H4 (cell line): ENCODE measurements at places on chromosomes 12 and 14. TPM values are rescaled to one million over a fixed set of nuclear protein-coding genes. Genes with fewer than 3 reads are reported as not detected.
A peak's percentile ranks its signal among the peaks of the same experiment; 100 is the strongest.

The TMCC3 gene
- total RNA-seq, result 0.43 and 0.84 TPM in 2 replicates

The CLEC4D gene
- total RNA-seq, result not detected in 2 replicates

The SYNDIG1L gene
- total RNA-seq, result not detected in 2 replicates

The ANGEL1 gene
- total RNA-seq, result 7.7 and 9.3 TPM in 2 replicates

The TMEM119 gene
- 1.4 and 1.9 TPM in 2 replicates for total RNA-seq

The PRPH gene
- 0.10 TPM in 1 of 2 replicates, not detected in the other for total RNA-seq

DNA sequence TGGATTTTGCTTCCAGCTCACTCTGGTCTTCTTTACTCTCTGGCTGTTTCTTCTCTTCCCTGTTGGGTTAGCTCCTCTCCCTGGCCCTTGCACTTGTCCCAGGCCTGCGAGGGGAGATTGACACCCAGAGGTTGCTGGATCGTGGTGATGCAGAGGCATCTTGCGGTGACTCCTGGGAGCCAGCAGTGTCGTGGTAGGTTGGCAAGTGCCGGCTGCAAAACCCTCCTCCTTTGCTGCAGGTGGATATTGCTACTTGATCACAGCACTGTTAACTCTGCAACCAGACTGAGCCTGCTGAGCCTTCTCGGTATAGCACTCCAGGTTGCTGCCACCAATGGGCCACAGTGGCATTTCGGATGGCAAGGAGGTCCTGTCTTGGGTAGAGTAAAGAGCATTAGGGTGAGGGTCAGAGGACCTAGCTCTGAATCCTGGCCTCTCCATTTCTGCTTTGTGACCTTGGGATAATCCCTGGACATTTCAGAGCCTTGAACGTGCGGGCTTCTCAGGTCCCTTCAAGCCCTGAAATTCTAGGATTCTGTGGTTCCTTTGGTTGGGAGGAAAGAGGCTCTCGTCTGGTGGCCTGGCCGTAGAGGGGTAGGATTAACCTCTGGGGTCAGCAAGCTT lies 87.4 kb downstream of the TSPAN9 start:
- DNase-seq, result no peak

DNA sequence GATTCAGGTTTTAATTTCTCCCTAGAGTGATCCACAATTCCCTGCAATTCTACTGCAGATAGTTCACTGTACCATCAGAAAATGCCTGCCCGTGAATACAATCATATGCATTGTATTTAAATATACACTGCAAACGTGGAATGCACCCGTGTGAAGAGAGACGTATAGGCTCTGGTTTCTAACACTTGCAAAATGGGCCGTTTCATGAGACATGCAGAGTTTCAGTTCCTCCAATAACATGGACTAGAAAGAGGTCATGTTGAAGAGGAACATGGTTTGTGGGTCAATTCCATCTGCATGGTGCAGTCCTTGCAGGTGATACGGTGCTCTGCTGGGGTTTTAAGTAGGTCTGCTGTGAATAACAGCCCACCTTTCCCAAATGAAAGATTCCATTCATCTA lies 373.3 kb downstream of the TMEM132D start:
- no peak for DNase-seq

- DNase-seq, result no peak
Measured at GRCh38 chr12:80015660-80016059, 80.8 kb upstream of the PPP1R12A start.

- DNase-seq, result no peak
Measured at GRCh38 chr12:57216014-57216911, at the start of gene NXPH4. Gene NXPH4, plus strand, starts transcription at chr12:57216794. Its CDS starts 176 bp downstream, at chr12:57216970.

GRCh38 chr12:124506145-124506831 lies 61.1 kb downstream of the NCOR2 start:
- DNase-seq, result peak; percentile 58

GRCh38 chr12:62844915-62845314 lies 90.0 kb downstream of the PPM1H start:
- no peak for DNase-seq

DNA sequence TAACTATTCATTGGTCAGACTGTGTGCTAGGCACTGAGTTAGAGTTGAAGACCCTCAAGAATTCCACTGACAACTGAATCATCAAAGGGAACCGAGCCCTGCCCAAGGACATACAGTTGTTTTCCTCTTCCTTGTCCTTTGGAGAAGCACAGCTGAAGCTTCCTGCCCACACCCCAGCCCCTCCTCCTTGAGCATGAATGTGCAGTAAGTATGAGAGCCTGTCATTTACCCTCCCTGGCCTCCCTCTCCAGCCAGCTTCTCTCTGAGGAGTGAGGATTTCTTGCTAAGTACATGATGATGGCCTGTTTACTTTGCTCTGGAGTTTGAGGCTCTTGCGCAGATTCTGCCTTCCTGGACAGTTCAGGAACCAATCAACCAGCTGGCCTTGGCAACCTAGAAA lies 235.2 kb downstream of the CACNA1C start:
- DNase-seq, result peak; percentile 62

GRCh38 chr12:54579258-54579657 lies 9.2 kb downstream of the PPP1R1A start:
- DNase-seq, result no peak

- no peak for DNase-seq
Measured at GRCh38 chr12:122100568-122100967, 22.0 kb downstream of the MLXIP start.
